ENCODE measurements at places on chromosomes 11 and 22. TPM values are rescaled to one million over a fixed set of nuclear protein-coding genes. Genes with fewer than 3 reads are reported as not detected.
A peak's percentile ranks its signal among the peaks of the same experiment; 100 is the strongest.

Gene CHADL
- polyA plus RNA-seq: 2.2 TPM

GRCh38 chr11:92330114-92330513 is 105.5 kb downstream of the FAT3 start:
- peak overlapping the region; percentile 21 for H3K27ac ChIP-seq
- H3K36me3 ChIP-seq: no peaks in the 10 kb centered on the region
- DNase-seq: no peak
- H3K27me3 ChIP-seq: no peaks in the 10 kb centered on the region
- H3K4me3 ChIP-seq: no peak overlapping the region

DNA sequence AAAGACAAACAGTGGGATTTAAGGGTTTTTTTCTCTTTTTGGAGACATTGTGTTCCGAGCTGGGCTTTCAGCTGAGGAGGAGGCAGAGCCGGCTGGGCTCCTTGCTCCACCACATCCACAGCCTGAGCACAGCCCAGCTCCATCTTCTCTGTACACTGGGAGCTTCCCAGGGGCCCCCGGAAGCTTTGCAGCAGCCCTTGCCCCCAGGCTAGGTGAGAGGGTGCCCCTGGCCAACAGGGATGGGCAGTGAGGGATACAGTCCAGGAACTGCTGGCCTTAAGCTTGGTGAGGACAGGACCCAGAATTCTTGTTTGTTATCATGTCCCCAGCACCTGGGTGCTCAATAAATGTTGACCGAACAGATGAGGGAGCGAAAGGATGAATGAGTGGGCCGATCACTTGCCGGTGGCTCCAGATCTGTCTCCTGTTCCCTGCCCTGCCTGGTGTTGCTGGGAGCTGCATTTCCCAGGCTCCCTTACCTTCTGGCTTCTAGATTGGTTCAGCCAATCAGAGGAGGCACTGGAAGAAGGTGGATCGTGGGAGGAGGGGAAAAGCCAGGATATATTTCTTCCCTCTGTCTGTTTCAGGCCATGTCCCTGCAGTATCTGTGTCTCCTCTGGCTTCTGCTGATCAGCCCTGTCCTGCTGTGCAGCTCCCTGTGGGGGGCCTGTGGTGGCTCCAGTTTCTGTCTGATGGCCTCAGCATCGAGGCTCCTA is 26.5 kb upstream of the NECTIN1 start:
- no peaks in the 10 kb centered on the region for H3K27me3 ChIP-seq
- no peaks in the 10 kb centered on the region for H3K4me1 ChIP-seq
- H3K27ac ChIP-seq: no peak overlapping the region
- H3K4me3 ChIP-seq: no peak overlapping the region

DNA sequence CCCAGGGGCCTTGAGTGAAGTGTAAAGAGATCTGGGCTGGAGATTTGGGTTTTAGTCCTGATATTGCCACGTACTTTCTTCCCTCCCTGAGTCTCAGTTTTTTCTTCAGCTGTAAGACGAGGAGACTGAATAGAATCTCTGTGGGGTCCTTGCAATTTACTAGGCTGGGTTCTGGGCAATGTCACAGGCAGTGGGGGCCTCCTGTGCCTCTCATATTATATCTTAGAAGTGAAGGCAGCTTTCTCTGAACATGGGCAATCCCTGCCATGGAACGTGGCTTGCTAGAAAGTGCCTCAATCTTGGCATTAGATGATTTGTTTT is 62.0 kb upstream of the PTPRJ start:
- no peak for DNase-seq
- H3K27me3 ChIP-seq: no peaks in the 10 kb centered on the region
- no peak overlapping the region for H3K27ac ChIP-seq
- no peaks in the 10 kb centered on the region for H3K36me3 ChIP-seq
- H3K4me1 ChIP-seq: 0 out of 2 replicates have a peak, but pooled peaks cover 4% of the 10 kb centered on the region

Gene GNAZ
- polyA plus RNA-seq: 6.9 TPM

Gene SYT7
- 14.4 TPM for polyA plus RNA-seq

DNA sequence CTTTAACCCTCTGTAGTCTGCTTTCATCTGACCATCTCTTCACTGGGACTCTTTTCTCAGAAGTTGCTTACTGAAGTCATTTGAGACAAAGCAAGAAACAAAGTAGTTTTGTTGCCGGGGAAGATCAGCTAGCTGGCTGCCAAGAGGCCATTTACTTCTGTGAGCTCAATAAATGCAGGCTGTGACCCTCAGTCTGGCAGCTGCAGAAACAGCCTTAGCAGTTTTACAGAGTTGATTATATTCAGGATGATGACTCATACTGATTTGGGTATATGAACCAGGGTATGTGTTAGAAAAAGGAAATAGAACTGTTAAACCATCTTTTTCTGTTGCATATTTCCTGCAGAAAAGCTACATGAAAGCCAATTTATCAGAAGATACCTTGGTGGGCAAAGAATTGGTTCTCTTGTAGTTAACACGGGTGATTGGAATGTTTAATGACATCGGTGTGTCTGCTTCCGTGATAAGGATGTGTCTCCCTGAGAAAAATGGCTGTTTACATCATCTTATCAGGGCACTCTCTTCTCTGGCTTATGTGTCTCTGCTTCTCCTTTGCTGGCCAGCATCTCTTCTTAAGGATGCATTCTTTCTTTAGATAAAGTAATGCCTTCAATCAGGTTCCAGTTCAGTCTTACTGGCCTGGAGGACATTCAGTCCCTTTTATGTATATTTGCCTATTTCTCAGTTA is 18.5 kb downstream of the FIBIN start:
- no peaks in the 10 kb centered on the region for H3K36me3 ChIP-seq
- no peaks in the 10 kb centered on the region for H3K27me3 ChIP-seq
- H3K4me3 ChIP-seq: no peak overlapping the region
- no peaks in the 10 kb centered on the region for H3K4me1 ChIP-seq
- DNase-seq: no peak

- DNase-seq: no peak
- no peaks in the 10 kb centered on the region for H3K4me1 ChIP-seq
- H3K27me3 ChIP-seq: no peaks in the 10 kb centered on the region
- H3K27ac ChIP-seq: no peak overlapping the region
- H3K4me3 ChIP-seq: no peak overlapping the region
Measured at GRCh38 chr22:25318081-25318823, 98.8 kb downstream of the CRYBB2 start.

Gene ZNF70
- 1.2 TPM for polyA plus RNA-seq

- DNase-seq: peak; percentile 76
- peak overlapping the region; percentile 58 for H3K4me3 ChIP-seq
- H3K27ac ChIP-seq: peak overlapping the region; percentile 80
- no peaks in the 10 kb centered on the region for H3K27me3 ChIP-seq
- H3K4me1 ChIP-seq: peaks cover 14% of the 10 kb centered on the region
Measured at GRCh38 chr22:30422481-30423300, 2.9 kb upstream of the MTFP1 start.

DNA sequence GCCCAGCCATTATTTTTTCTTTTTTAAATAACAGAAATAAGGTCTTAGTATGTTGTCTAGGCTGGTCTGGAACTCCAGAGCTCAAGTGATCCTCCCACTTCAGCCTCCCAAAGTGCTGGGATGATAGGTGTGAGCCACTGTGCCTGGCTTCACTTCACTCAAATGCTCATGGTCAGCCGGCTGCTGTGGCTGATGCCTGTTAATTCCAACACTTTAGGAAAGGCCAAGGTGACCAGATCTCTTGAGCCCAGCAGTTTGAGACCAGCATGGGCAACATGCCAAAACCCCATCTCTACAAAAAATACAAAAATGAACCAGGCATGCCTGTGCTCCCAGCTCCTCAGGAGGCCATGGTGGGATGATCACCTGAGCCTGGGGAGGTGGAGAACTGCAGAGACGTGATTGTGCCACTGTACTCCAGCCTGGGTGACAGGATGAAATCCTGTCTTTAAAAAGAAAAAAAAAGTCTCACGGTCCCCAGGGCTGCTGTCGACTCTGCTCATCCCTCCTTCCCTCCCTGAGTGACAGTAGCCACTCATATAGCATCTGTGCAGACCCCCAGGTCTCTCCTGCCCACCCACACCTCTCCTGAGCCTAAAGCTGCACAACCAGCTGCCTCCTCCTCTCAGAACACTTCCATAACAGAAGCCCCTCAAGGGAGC is 3.6 kb downstream of the YDJC start:
- H3K27me3 ChIP-seq: no peaks in the 10 kb centered on the region
- H3K27ac ChIP-seq: no peak overlapping the region
- DNase-seq: no peak
- H3K36me3 ChIP-seq: no peaks in the 10 kb centered on the region
- H3K4me1 ChIP-seq: peaks cover 3% of the 10 kb centered on the region

GRCh38 chr11:116418388-116419041 is 354.3 kb downstream of the BUD13 start:
- H3K36me3 ChIP-seq: no peaks in the 10 kb centered on the region
- no peak overlapping the region for H3K4me3 ChIP-seq
- DNase-seq: no peak
- H3K27ac ChIP-seq: no peak overlapping the region
- peaks cover 11% of the 10 kb centered on the region for H3K4me1 ChIP-seq

Gene TCN1
- polyA plus RNA-seq: not detected

DNA sequence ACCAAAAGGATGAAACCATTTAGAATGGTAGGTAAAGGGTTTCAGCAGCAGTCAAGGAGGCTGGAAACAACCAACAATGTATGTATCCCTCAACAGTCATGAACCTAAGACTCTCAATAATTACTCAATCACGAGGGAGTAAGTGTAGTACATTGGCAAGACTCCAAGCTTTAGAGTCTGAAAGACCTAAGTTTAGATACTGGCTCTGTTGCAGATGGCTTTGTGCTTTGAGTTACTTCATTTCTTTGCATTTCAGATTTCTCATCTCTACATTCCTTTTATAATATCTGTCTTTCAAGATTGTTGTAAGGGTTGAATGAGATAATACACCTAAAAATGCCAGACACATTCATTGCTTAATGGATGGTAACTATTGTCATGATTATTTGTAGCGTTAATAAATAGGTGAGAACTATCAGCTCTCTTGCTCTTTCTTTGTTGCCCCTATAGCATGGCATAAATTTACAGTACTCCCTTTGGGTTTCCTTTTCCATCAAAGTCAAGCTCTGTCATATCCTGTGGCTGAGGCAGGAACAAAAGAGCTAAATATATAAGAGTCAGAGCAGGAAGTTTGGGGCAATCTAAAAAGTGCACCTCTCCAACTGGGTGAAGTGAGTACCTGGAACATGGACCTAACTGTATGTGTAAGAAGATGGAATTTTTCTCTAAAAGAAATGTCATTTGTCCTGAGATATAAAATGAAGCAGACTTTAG is 228.2 kb upstream of the ZC3H12C start:
- DNase-seq: no peak
- H3K27me3 ChIP-seq: no peaks in the 10 kb centered on the region
- no peaks in the 10 kb centered on the region for H3K4me1 ChIP-seq
- H3K4me3 ChIP-seq: no peak overlapping the region

Gene SLC5A12
- polyA plus RNA-seq: 1.3 TPM

DNA sequence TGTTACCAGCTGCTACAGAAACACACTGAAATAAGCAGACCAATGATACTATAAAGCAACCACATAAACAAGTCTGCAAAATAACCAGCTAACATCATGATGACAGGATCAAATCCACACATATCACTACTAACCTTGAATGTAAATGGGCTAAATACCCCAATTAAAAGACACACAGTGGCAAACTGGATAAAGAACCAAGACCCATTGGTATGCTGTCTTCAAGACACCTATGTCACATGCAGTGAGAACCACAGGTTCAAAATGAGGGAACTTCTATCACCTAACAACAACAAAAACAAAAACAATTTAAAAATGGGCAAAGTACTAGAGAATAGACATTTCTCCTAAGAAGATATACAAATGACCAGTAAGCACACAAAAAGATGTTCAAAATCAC is 89.9 kb downstream of the ARHGAP32 start:
- no peaks in the 10 kb centered on the region for H3K36me3 ChIP-seq
- H3K4me3 ChIP-seq: no peak overlapping the region
- H3K4me1 ChIP-seq: no peaks in the 10 kb centered on the region
- no peaks in the 10 kb centered on the region for H3K27me3 ChIP-seq
- no peak for DNase-seq

- DNase-seq: no peak
- H3K4me1 ChIP-seq: peaks cover 4% of the 10 kb centered on the region
- H3K4me3 ChIP-seq: no peak overlapping the region
- H3K27ac ChIP-seq: no peak overlapping the region
- no peaks in the 10 kb centered on the region for H3K27me3 ChIP-seq
Measured at GRCh38 chr11:119992171-119993051, 145.5 kb downstream of the TRIM29 start.

- H3K27me3 ChIP-seq: no peaks in the 10 kb centered on the region
- peaks cover 11% of the 10 kb centered on the region for H3K36me3 ChIP-seq
- no peaks in the 10 kb centered on the region for H3K4me1 ChIP-seq
- H3K27ac ChIP-seq: peak within 1 kb of the TSS; percentile 63
Measured at GRCh38 chr11:1763796-1764661, at the start of gene CTSD. CTSD (minus strand) TSS chr11:1763927; CDS start chr11:1763859, 68 bp downstream.

DNA sequence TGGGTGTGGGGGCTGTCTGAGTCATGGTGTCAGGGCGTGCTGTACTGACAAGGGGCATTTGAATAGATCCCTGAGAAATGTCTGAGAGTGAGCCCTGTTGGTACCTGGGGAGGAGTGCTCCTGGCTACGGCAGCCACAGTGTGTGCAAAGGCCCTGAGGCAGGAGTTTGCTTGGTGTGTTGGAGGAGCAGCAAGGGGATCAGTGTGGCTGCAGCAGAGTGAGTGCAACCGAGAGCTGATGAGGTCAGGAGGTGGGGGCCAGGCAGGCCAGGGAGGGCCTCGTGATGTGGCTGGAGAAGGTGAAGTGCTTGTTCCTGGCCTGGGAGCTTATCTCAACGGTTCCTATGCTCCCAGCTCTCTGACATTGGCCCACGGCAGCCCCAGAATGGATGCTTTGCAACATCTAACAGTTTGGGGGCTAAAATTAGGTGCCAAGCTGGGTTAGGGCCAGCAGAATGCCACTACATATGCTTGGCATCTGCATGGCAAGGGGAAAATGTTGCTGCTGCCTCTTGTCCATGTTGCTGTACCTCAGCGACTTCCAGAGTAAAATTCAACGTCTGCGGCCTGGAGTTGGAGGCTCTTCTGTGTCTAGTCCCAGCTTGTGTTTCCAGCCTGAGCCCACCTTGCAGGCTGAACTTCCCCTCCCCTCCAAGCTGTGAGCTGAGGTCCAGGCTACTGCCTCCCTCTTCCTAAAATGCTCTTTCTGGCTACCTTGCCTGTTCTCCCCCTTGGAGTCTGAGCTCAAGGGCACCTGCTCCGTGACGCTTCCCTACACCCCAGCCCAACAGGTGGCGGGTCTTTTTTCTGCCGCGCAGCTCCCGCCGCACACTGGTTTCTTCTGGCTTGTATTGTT is 48.2 kb upstream of the MYEOV start:
- H3K27me3 ChIP-seq: peaks cover 9% of the 10 kb centered on the region
- peaks cover 9% of the 10 kb centered on the region for H3K4me1 ChIP-seq
- H3K36me3 ChIP-seq: no peaks in the 10 kb centered on the region
- no peak overlapping the region for H3K4me3 ChIP-seq
- no peak for DNase-seq

Measured in H1 (cell line).